Sciatic nerve (tissue), 2 donors: ENCODE measurements at places on chromosomes 6 and 20.

DNA sequence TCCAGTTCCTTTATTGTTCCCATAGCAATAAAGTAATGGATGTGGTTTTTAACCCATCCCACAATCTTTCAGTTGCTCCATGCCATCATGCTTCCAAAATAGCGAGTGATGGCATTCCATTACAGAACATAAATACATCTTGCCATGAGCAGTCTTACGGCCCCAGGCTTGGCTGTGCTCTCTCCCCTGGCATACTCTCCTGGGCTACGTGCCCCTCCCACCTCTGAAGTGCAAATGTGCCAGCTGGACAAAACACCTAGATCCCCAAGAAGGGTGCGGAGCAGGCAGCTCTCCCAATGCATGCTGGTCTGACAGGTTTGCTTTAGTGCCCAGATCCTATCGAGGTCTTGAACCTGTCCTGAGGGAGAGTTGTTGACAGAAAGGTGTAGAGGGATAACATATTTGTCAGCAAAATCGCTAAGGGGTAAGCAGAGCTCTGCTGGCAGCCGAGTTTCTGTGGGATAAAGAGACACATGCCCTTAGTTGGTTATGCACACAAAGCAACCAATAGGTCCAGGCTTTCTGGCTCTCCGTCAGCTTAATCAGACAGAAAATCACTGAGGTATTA lies 43.9 kb upstream of the PAX1 start:
- DNase-seq: no peak

GRCh38 chr6:135555550-135555949 lies 58.0 kb upstream of the AHI1 start:
- DNase-seq: no peak

- DNase-seq: no peak
Measured at GRCh38 chr6:73798592-73798991, 102.6 kb downstream of the CD109 start.

DNA sequence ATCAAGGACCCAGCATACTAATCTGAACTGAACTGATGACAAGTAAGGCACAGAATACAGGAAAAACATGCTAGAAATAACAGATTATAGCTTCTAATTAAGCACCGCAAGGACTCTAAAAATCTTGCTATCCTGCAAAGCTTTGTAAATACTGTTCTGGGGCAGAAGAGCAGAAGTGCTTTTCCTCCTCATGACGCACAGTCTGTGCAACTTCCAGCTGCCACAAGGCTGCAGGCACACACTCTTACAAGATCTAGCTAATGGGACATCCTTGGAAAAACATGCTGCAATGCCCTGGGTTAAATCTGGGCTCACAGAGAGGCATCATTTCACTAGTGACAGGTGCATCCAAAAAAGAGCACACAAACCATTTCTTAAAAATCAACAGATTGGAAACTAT lies 188.6 kb downstream of the GJA10 start:
- no peak for DNase-seq

DNA sequence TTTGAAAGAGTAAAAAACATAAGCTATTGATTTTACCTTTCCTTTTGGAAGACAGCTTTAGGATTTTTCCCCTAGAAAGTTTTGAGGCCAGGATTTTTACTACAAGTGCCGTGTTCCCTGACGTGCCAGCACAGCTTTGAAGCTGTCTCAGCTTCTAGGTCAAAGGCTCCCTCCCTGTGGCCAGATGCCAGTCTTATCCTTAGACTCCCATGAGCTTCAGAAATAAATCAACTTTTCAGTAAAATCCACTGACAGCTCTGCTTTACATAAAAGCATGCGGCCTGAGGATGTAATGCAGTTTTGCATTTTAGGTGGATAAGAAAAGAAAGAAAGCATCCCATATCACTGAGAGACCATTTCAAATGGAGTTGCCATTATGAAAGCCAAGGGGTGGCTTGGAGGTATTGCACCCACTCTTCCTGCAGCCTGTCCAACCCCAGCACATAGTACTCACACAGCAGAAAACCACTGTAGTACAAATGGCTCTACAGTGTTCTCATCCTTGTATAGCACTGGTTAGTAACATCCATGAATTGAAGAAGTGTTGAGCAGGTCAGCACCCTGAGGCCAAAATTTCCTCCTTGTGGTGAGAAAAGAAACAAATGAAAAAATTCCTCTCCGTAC lies 15.2 kb upstream of the ATXN1 start:
- DNase-seq: no peak
